ENCODE measurements at places on chromosomes 12 and 14.
A peak's percentile ranks its signal among the peaks of the same experiment; 100 is the strongest.

- DNase-seq, result no peak
Measured at GRCh38 chr14:22200977-22201605, 387.9 kb downstream of the DAD1 start.

DNA sequence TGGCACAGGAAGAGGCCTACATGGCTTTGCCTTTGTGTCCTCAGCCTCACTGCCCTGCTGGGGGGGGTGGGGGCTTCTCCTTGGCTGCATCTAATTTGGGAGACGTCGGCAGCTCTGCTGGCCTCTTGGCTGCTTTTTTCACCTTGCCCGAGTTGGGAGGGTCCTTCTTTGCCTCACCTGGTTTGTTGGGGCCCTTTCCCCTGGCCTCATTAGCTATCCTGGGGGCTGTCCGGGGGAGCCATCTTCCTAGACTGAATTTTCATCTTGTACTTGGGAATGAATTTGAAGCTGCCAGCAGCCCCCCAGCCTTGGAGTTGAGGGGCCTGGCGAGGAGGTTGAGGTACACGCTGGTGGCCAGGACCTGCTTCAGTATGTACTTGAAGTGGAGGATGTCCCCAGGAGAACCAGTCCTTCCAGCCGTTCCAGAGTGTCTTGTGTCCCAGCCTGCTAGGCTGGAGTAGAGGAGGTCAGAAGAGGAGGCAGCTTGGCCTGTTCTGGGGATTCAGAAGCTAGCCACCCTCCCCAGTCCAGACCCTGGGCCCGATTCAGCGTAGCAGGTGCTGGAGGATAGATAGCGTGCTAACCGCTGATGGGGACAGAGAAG is 70.7 kb upstream of the VASH1 start:
- no peak for DNase-seq

GRCh38 chr12:26302776-26303175 is 107.4 kb downstream of the SSPN start:
- DNase-seq, result no peak

DNA sequence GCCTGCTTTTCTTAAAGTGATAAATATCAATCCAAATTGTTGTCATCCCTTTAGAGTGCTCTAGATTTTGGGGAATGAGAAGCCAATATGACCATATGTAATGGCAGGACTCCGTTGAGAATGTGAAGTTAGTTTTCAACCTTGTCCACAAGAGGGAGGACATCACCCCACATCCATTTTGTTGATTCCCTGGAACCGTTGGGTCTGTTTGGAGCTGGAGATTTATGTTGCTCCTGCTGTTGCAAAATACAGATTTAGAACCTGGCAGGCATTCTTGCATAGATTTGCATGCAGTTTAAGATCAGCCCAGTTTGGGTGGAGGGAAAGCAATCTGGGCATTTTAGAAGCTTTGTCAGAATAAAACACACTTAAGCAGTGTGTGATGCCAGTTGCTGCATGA is 620.1 kb downstream of the NRXN3 start:
- DNase-seq, result no peak

- DNase-seq, result no peak
Measured at GRCh38 chr14:104528496-104528895, 51.1 kb upstream of the C14orf180 start.

DNA sequence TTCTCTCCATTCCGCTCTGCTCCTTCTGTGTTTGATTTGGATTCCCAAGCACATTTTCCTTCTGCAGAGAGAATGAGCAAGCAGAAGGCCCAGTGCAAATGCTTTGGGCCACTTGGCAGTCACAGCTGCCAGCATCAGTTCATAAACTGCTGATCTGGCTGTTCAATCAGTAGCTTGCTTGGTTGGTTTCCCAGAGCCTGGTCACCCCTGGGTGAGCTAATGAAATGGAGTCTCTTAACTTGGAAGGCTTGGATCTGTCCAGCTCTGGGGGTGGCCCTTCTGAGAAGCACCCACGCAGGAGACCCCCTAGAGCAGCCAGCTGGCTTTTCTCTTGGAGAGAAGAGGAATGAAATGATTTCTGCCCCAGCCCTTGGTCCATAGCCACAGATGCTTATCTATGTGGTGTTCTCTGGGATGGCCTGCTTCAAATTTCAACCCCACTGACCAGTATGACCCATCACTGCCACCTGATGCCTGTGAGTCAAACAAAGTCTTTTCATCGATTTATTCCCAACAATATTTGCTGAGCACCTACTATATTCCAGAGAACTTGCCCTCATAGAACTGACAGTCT is 30.3 kb downstream of the FAIM2 start:
- DNase-seq, result no peak

GRCh38 chr14:68873376-68873775 is 80.5 kb upstream of the ZFP36L1 start:
- DNase-seq, result no peak

- no peak for DNase-seq
Measured at GRCh38 chr12:17999174-17999801, 90.7 kb downstream of the RERGL start.

GRCh38 chr12:49932533-49933130 is 17.9 kb upstream of the AQP2 start:
- no peak for DNase-seq

DNA sequence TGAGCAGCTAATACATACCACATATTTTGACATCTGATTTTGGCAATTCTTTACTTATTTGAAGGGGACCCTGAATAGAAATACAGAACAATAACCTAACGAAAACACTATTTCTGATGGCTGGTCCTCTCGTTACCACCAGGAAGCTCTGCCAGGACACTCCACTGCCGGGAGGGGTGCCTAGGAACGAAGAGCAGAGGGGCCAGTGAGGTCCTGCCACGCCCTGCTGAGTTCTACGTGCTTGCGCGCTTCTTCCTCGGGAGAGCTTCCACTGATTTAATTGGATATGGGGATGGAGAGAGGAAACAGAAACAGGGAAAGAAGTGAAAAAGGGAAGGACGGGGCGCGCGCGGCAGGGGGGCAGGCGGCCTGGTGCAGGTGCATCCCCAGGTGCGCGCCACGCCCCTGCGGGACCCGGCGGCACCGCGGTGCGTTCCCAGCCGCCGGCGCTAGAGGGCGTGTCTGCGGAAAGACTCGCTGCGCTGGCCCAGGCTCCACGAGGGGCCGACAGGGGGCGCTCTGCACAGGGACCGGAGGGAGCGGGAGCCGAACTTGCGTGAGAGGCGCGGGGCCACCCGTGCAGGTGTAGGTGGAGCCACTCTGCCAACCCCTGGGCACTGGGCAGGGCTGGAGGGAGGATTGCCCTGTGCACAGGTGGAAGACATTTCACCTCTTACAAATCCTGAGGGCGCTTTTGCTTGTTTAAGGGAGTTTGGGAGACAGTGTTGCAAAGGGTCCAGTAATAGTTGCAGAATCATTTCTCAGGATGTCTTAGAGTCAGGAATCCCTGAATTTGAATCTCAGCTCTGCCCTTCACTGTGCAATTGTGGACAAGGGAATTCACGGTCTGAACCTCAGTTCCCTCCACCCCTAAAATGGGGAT is 986.3 kb upstream of the TMEM132C start:
- DNase-seq, result peak; percentile 15

DNA sequence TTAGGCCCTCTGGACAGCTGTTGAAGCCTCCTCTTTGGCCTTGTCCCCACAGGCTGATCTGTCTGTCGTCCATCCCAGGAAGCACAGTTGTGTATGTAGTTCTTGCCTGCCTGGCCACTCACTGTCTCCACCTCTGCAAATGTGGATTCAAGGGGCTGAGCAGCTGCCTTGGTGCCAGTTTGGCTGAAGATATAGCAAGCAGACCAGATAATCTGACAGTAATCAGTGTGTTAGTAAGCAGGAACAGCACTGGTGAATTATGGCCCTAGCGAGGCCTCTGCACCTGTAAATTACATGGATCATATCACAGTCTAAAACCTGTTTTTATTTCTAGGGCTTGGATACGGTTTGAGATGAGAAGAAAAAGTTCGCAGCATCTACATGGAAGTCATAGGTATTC is 282.5 kb upstream of the NOS1 start:
- DNase-seq, result no peak

DNA sequence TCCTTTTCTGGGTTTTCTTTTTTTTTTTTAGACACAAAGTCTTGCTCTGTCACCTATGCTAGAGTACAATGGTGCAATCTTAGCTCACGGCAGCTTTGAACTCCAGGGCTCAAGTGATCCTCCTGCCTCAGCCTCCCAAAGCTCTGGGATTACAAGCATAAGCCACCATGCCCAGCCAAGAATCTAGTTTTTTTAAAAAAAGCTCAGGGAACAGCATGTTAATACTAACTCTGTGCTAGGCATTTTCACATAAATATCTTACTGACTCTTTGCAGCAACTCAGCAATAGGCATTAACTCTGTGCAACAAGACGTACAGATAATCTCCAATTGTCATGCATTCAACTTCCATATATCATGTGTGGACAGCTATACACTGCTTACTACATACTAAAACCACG is 97.4 kb downstream of the LLPH start:
- DNase-seq, result no peak

GRCh38 chr12:47700263-47700662 is 5.6 kb downstream of the RPAP3 start:
- no peak for DNase-seq

DNA sequence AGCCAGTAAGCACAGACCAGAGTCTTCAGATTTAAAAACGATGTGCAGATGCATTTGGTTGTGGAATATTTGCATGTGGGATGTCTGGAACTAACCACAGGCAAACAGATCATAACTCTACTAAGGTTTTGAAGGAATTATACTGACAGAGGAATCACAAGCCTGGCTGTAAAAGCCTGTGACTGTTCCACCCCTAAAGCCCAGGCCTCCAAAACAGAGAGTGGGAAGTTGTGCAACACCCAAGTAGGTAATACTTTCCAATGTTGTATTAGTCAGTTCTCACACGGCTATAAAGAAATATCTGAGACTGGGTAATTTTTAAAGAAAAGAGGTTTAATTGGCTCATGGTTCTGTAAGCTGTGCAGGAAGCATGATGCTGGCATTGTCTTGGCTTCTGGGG is 68.1 kb upstream of the DCD start:
- no peak for DNase-seq

GRCh38 chr12:110677206-110677911 is 11.6 kb downstream of the HVCN1 start:
- no peak for DNase-seq

GRCh38 chr12:31702047-31702446 is 26.8 kb downstream of the AMN1 start:
- DNase-seq, result no peak

DNA sequence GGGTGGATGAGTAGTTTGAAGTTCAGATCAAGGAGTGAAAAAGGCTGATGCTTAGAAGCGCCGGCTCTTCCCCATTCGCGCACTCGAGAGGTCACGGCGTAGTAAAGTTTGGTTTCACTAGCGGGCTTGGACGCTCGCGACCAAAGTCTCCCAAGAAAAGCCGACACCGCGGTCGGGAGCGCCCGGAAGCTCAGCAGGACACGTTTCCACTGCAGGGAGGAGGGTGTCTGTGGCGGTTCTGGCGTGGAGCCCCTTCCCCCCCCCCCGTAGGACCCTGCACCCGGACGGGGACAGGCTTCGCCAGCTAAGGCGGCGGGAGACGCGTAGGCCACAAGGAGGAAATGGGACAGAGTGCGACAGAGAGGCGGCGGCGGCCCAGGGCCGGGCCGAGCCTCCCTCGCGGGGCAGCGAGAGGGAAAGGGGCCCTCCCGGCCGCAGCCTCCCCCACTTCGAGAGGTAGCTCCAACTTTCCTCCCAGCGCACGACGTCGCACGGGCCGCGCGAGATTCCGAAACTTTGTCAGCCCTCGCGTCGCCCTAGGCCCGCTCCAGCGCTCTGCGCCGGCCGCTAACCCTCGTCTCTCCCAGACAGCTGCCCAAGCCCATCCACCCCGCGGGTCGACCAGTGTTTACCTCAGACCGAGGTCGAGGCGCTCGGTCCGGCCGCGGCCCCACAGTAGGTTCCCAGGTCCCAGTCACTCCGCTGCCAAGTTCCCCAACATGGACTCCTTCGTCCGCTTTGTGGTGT is 480 bp downstream of the SCAF11 start:
- peak; percentile 19 for DNase-seq

- DNase-seq, result no peak
Measured at GRCh38 chr12:1657688-1658087, 28.7 kb downstream of the WNT5B start.

Data from stimulated activated CD8-positive, alpha-beta memory T cell treated with anti-CD3 and anti-CD28 coated beads, Interleukin-15, amount 100 ng/mL, for 1 hour (primary cell).